ENCODE measurements at places on chromosomes 4 and X.

DNA sequence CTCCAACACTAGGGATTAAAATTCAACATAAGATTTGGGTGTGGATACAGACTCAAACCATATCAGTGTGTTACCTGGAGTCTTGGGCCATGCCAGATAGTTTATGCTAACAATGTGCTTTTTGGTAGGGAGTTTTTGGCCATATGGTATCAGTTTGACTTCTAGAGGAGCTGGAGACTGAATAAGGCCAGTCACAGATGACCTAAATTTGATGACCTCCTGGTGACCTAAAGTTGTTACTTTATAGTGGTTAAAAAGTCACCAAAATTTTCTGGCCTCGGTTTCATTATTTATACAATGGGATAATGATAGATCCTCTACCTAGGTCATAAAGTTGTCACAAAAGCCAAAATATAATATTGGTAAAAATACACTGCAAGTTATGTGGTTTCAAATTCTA lies 877.1 kb downstream of the RAPGEF2 start:
- DNase-seq: no peak

GRCh38 chr4:143711543-143712154 lies 11.2 kb upstream of the FREM3 start:
- no peak for DNase-seq

DNA sequence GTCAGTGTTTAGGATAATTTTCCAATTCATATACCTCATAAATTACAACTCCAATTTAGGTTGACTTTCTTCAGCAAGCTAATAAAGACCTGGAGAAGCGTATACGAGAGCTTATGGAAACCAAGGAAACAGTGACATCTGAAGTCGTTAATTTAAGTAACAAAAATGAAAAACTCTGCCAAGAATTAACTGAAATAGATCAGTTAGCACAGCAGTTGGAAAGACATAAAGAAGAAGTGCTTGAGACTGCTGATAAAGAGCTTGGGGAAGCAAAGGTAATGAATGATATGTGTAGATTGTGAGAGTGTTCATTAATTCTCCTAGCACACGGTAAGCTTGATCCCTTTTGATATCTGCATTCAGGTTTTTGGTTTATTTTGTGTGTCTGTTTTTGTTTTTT lies 16.8 kb downstream of the CEP135 start:
- no peak for DNase-seq

DNA sequence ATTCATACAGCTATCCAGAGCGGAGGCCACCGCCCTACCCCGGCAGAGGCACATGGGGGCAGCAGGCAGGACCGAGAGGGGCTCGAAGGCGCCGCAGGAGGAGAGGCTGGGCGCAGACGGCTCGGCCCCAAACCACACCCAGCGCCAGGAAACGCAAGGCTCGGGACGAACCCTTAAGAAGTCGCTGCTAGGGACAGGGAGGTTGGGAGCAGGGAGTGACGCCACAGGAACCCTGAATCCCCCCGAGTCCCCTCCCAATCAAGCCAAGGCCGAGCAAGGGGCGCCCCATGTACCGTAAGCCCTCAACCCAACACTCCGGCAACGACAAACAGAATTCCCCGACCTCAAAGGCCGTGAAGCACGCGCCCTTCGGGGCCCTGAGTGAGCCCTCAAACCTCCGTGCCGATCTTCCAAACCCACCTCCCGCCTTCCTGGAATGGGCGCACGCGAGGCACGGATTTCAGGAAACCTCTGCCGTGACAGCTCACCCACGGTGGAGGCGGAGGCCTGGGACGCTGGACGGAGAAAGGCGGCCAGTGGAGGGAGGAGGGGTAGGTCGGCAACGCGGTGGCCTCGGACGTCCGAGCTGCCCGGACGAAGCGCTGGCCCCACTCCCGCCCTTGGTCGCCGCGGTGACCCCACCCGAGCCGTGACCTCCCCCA lies 1.8 kb downstream of the ZFYVE28 start:
- DNase-seq: no peak

DNA sequence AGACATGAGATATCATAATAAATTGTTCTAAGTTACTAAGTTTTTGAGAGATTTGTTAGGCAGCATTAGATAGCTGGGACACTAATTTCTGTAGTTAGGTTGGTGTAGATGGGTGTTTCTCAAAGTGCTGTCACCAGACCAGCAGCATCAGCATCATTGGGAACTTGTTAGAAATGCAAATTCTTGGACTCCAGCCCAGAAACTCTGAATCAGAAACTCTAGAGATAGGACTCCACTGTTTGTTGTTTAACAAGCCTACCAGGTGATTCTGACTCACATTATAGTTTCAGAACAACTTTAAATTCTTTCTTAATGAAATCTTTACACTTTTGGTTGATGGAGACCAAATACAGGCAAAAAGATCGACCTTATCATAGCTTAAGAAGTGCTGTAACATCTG lies 173.7 kb downstream of the PABPC4L start:
- DNase-seq: peak; percentile 76

DNA sequence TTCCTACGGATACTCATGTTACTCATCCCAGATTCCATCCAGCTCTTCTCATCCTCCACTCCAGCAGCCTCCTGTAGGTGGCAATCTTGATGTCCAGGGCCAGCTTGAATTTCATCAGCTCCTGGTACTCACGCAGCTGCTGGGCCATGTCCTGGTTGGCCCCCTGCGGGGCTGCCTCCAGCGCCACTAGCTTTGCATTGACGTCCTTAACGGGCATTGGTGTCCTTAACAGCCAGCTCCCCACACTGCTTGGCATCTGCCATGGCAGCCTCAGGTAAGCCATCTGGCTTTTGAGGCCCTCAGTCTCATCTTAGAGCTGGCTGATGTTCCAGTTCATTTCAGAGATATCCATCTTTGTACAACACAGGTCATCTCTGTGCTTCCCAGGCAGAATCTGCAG lies 223.7 kb downstream of the FGF13 start:
- DNase-seq: no peak

- no peak for DNase-seq
These were observed 129.0 kb downstream of the PPP3CA start for GRCh38 chr4:101218346-101218745.

DNA sequence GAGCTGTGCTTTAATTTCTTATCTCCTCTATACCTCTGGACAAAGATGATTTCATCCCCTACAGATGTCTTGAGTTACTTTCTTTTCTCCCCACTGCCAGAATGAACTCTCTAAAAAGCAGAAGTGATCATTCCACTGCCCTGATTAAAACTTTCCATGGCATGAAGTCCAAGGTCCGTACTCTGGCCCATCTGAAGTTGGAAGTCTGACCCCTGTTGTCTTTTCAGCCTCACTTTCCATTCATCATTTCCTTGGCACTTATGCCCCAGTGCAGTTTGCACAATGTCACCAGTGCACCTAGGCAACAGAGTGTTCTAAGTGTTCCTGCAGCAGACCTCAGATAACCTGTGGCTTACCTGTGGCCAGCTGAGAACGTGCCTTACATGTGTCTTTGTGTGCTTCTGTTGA lies 242.4 kb downstream of the FRAS1 start:
- DNase-seq: no peak

GRCh38 chr4:15714646-15715435 lies 12.0 kb downstream of the BST1 start:
- peak; percentile 63 for DNase-seq

DNA sequence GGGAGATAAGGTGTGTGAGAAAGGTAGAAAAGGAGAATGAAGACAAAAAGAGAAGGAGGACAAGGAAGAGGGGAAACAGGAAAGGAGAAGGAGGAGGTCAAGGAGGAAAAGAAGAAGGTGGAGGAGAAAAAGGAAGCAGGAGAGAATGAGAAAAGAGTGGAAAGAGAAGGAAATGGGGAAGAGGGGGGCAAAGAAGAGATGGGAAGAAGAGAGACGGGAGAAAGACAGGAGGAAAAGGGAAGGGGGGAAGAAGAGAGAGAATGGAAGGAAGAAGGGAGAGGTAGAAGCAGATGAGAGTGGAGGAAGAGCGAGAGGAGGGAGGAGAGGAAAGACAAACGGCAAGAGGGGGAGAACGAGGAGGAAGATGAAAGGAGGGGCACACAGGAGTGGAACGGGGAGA lies 4.1 kb downstream of the GATA1 start:
- no peak for DNase-seq

GRCh38 chr4:84965553-84966381 lies 723 bp downstream of the WDFY3 start:
- peak; percentile 27 for DNase-seq

- DNase-seq: peak; percentile 85
These were observed 159.9 kb downstream of the RAP1GDS1 start for GRCh38 chr4:98421111-98421510.

GRCh38 chrX:39513836-39514235 lies 583.9 kb downstream of the BCOR start:
- DNase-seq: no peak

- no peak for DNase-seq
These were observed 148.8 kb upstream of the EDNRA start for GRCh38 chr4:147332091-147332490.

GRCh38 chr4:98865059-98865458 lies 63.9 kb downstream of the EIF4E start:
- no peak for DNase-seq

DNA sequence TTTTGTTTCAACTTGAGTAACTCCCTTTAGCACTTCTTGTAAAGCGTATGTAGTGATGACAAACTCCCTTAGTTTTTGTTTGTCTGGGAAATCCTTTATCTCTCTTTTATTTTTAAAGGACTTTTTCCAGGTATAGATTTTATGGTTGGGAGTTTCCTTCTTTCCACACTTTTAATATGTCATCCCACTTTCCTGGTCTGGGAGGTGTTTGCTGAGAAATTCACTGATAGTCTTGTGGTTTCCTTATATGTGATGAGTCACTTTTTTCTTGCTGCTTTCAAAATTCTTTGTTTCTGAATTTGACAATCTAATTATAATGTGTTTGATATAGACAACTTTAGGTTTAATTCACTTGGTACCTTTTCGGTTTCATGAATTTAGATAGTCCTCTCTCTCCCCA lies 353.9 kb downstream of the GPAT3 start:
- peak; percentile 32 for DNase-seq

GRCh38 chrX:68876731-68877130 lies 47.9 kb downstream of the EFNB1 start:
- no peak for DNase-seq

DNA sequence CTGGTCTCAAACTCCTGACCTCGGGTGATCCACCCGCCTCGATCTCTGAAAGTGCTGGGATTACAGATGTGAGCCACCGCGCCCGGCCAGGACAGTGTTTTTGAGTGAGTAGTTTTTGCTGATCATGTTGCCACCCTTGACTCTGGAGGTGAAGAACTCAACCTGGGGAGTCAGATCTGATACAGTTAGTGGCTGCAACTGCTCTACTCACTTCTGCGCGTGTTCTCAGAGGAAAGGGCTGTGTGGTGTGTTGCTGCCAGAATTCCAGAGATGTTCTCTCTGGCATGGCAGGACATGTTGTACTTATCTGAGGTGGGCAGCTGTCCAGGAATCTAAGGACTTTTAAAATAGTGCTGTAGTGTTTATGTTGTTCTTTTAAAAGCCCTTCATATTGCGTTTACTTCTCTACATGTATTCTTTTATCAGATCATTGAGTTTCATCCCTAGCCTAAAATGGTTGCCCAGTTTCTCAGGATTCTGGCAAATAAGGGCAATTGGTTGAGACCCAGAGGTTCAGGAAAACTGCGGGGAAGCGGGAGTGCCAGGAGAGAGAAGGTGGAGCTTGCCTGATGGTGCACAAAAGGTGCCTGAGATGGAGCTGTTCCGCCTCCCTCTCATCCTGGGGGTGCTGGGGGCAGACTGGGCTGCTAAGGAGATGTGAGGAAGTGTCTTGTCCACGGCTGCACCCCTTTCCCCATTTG lies 97.7 kb downstream of the ARHGAP10 start:
- peak; percentile 51 for DNase-seq

- no peak for DNase-seq
These were observed 8.8 kb downstream of the ACSL1 start for GRCh38 chr4:184816962-184817361.

DNA sequence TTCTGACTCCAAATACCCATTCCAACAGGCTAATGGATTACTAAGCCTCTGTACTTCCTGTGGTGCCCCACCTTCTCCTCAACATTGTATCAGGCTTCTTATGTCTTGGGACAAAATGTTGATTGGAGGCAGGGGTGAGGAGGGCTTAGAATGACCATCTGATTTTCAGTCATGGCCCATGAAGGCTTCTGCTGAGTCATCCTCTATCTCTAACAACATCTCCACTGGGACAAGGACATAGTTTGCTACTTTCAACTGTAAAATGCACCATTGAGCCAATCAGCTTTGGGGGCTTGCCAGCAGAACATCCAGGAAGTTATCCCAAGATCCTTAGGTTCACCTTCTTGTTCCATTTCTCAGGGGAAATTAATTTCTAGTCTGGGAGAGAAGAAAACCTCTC lies 29.5 kb downstream of the MAGEB17 start:
- DNase-seq: no peak

DNA sequence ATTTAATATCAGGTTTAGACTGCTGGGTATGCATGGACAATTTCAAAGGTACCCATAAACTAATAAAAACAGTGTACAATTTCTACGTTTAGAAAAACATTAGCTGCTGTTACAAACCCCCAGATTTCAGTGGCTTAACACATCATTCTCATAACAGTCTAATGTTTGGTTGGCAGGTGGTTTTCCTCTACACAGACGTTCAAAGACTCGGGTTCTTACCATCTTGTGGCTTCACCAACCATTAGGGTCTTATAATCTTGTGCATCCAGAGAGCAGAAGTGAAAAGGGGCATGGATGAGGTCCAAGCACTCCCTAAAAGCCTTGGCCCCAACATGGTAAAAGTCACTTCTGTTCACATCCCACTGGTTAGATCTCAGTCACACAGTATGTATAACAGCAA lies 71.6 kb downstream of the SH3RF1 start:
- no peak for DNase-seq

GRCh38 chr4:139511320-139511719 lies 44.7 kb downstream of the SETD7 start:
- DNase-seq: no peak

- DNase-seq: no peak
These were observed 14.1 kb upstream of the TMEM154 start for GRCh38 chr4:152693871-152694270.

DNA sequence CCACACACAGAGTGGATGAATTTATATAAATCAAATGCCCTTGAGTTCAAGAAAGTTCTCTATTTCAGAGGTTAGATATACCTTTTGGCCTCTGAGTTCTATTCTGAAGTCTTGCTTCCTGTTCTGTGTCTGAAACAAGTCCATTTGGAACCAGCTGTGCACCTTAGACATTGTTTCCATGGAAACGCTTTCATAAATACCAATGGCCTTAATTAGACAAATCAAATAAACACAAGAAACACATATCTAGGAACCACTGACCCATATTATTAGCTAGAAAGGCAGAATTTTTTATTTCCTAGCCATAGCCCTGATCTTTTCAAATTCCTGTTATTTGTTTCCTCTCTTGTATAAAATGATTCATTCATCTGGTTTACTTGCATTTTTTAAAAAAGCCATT lies 8.4 kb upstream of the C4orf54 start:
- no peak for DNase-seq

GRCh38 chrX:132384301-132384700 lies 104.5 kb downstream of the MBNL3 start:
- no peak for DNase-seq

DNA sequence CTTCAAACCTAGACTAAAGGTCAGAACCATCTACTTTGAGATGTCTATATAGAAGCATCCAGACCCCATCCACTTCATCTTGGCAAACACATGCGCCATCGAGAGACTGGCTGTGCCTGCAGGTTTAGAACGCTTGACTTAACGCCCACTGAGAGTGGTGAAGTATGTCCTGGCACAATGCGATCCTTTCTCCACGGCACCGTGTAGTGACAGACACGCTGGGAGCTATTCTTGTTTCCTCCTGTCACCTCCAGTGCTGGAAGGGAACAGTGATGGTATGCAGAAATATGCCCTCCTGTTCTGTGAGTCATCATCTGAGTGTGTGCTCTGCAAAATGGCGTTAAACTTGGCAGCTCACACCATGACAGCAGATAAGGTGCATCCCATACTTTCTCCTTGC lies 330.2 kb downstream of the NLGN4X start:
- no peak for DNase-seq

GRCh38 chr4:185966997-185967775 lies 101.8 kb upstream of the TLR3 start:
- no peak for DNase-seq
